GM20000 (cell line): ENCODE measurements at places on chromosomes 3 and 15.

DNA sequence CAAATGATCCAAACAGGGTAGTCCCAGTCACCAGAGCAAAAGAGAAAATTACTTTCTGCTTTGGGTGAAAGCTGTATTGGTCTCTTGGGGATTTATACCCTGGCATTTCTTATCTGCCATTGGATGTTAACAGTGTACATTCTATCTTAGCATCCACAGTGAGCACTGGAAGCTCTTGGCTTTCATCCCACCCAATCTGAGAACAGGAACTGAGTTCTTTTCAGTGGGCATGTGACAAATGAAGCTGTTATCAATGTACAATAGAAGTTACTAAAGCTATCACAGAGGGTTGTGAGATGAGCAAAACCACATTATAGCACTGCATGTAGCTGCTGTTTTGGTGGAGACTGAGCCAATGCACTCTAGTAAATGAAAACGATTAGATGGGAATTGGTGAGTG is 300.7 kb downstream of the TUSC7 start:
- DNase-seq = no peak

DNA sequence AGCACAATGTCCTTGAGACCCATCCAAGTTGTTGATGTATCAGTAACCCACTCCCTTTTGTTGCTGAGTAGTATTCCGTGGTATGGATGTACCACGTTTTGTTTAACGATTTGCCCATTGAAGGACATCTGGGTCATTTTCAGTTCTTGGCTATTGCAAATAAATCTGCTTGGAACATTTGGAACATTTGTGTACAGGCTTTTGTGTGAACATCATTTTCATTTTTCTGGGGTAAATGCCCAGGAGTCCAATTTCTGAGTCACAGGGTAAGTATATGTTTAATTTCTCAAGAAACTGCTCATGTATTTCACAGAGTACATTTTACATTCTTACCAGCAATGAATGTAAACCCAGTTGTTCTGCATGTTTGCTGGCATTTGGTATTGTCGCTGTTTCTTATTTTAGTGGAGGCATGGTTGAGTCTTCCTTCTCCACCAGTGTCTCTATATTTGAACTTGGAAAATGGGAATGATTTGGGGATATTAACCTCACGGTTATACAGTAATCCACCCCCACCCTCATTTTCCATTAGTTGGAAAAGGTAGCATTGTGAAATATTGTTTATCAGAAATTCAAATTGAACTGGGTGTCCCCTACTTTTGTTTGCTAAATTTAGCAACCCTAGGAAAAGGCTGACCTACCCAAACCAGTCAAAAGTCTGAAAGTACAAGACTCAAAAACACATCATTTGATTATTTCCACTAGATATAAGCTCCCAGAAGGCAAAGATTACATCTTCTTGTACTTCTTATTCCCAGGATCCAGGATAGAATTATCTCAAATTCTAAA is 30.8 kb downstream of the POMGNT2 start:
- DNase-seq = no peak

DNA sequence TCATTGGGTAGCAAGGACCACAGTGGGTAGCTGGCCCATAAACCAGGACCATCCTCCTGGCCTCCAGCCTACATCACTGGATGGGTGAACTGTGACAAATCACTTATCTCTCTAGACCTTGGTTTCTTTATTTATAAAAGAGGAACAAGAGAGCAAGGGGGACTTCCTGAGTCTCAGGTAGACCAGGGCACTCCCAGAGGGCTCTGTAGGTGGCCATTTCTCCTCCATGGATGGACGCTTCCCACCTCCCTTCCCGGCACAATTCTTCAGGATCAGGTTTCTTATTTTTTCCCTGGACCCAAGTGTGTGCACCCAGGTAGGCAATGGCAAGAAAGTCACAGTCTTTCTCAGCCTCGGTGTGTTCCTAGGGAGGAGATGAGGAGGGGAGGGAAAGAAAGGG is 41.4 kb upstream of the SPATA12 start:
- DNase-seq = peak; percentile 70

GRCh38 chr3:130509008-130509407 is 8.0 kb upstream of the COL6A6 start:
- no peak for DNase-seq

DNA sequence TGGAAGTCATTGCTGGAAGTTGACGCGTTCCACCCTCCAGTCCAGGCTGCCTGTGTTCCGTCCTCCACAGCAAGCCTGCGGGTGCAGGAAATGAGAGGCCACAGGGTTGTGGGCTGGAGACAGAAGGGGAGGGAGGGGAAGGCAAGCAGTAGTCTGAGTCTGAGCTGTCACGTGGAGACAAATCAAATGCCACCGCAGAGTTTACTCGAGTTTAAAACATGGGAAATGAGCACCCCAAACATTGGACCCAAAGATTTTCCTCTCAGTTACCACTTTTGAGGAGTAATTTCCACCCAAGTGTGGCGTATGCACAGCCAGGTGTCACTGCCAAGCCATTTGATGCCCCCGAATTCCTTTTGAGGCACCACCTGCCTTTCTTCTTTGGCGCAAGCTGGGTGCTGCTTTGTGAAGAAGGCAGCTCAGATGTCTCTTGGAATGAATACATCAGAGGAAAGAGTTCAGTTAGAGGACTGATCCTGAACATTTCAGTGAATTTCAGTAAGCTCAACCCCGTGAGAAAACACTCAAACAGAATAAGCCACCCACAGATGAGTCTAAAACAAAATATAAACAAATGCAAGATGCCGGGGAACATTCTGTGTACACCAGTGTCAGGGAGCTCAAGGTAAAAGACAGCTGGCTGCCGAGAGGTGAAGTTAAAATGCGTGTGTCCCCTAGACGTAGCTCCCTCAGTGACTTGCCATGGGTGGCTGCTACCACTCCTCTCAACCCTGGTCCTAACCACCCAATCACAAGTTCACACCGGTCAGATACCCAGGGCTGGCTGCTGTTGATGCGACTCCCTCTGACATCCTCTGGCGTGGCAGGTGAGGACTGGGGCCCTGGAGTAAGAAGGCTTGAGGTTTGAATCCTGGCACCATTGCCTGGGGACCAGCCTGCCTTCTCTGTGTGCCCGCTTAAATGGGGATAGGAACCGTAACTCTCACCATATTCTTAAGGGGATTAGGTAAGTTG is 203.8 kb downstream of the UACA start:
- DNase-seq = no peak

- no peak for DNase-seq
These were observed 857.7 kb downstream of the OTOL1 start for GRCh38 chr3:162354356-162354755.

GRCh38 chr3:70426071-70426470 is 113.6 kb upstream of the MDFIC2 start:
- DNase-seq = no peak

DNA sequence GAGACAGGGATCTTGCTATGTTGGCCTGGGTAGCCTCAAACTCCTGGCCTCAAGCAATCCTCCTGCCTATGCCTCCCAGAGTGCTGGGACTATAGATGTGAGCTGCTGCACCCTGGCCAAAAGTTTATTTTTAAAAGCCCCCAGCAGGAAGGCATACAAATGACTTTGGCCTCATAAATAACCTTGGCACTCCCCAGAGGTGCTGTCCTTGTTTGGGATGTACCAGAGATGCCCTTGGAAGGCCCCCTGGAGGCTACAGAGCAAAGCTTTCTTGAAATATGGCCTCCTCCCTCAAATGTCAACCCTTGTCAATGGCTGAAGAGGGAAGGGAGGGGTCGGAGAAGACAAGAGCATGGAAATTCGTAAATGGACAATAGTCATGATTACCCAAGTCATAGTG is 14.0 kb upstream of the RTP3 start:
- no peak for DNase-seq

- peak; percentile 71 for DNase-seq
These were observed 27.1 kb downstream of the CPN2 start for GRCh38 chr3:194323785-194324735.

DNA sequence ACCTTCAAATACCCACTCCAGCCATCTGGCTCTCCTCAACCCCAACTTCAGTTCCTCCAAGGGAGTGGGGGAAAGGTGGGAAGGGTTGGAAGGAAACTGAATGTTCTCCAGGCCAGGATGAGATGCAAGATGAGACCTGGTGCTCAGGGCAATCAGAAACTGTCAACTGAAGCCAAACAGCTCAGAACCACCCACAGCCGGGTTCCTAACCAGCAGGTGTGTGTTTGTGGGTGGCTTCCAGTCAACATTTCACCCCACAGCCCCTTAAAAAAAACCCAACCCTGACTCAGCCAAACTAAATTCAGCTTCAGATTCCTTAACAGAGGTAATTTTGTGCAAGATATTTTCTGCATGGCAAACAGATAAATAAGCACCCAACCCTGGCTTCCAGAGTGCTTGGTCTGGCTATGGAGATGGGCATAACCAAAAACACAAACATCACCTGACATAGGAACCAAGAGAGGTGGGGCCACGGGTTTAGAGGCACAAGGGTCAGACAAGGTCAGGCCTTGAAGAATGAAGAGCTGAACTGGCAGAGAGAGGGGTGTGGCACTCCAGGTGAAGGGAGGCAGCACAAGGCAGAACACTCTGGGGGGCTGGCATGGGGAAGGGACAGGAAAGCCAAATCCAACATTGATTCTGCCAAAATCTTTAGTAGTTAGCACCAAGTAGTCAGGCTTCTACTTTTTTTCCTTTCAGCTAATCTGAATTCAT is 34.7 kb downstream of the ZNF445 start:
- no peak for DNase-seq
